Activated CD4-positive, CD25-positive, alpha-beta regulatory T cell treated with anti-CD3 and anti-CD28 coated beads, Interleukin-2, amount 50 U/mL, for 24 hours (primary cell): ENCODE measurements at places on chromosomes 5 and 9.

GRCh38 chr9:61670616-61671015 is 480.8 kb downstream of the SPATA31A7 start:
- no peak for ATAC-seq

DNA sequence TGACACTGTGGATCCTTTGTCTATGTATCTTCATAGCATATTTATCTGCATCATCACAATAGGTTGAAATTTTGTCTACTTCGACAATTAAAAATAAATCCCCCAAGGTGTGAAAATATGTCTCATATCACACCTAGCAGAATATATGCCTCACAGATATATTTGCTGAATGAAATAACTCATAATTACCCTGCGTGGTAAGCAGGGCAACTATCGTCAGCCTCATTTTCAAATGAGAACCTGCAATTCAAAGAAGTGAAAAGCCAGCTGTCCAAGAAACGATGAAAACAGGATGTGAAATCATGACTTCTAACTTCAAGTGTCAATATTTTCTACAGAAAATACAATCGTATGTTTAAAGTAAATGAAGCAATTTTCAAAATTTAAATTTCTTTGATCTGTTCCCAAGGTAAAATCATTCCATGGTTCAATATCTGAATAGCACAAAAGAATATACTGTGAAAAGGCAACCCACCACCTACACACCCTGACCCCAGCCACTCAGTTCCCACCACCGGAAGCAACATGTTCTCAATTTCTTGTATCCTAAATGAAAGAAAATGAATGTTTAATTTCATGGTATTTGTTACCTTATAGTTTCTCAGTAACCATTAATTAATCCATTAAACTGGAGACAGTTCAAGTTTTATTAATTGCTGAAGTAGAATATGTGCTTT is 57.1 kb downstream of the TBCA start:
- peak; percentile 91 for ATAC-seq

DNA sequence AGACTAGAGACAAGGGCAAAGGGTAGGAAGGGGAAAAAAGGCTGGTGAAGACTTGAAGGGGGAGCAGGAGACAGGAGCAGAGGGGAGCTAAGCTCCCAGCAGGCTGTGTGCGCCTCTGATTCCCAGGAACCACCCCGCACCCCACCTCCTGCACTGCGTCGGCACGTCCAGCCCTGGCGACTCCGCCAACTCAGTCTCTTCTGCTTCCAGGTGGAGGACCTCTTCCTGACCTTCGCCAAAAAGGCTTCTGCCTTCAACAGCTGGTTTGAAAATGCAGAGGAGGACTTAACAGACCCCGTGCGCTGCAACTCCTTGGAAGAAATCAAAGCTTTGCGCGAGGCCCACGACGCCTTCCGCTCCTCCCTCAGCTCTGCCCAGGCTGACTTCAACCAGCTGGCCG is 30.5 kb downstream of the DYNC2I2 start:
- ATAC-seq, result no peak

DNA sequence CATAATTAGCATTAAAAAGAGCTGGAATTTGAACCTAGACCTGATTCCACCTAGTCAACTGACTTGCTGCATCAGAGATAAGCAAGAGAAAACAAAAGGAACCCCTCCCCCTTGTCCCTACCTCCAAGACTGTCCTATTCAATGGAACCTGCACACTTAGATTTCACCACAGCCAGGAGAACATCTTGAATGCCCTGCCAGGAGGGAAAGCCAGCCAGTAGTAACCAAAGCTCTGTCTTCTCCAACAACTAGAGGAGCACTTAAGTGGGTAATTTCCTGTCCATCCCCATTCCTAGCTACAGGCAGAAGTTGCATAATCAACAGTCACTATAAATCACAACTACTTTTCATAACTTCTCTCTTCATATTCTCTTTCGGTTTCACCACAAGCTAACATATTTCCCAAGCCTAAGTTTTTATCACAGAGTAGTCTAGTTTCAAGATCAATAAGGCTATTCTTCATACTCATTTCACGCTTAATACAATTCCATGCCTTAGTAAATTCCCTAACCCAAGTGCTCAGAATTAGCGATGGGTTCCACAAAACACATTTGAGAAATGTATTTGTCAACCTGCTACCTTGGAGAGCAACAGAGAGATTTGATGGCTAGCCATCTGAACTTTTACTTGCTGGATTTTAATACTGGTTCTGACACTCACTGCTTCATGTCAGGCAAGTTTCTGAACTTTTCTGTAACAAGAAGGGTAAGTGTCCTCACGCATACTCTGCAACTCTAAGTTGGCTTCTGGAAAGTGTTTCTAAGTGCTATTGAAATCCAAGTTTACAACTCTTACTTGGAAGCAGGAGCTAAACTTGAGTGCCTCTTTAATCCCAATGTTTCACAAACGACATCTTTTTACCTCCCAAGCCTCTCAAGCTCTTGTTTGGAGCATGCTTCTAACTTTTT is 2.0 kb downstream of the DENND1A start:
- no peak for ATAC-seq

- ATAC-seq, result no peak
Observed at GRCh38 chr5:128407944-128408343, 130.1 kb downstream of the FBN2 start.

- ATAC-seq, result peak; percentile 63
Observed at GRCh38 chr9:91727316-91727861, 222.6 kb downstream of the ROR2 start.
